Uterus (tissue), 4 donors: ENCODE measurements at places on chromosomes 11 and 22.

GRCh38 chr22:38513063-38513462, 7.0 kb upstream of the DDX17 start:
- no peak for DNase-seq

DNA sequence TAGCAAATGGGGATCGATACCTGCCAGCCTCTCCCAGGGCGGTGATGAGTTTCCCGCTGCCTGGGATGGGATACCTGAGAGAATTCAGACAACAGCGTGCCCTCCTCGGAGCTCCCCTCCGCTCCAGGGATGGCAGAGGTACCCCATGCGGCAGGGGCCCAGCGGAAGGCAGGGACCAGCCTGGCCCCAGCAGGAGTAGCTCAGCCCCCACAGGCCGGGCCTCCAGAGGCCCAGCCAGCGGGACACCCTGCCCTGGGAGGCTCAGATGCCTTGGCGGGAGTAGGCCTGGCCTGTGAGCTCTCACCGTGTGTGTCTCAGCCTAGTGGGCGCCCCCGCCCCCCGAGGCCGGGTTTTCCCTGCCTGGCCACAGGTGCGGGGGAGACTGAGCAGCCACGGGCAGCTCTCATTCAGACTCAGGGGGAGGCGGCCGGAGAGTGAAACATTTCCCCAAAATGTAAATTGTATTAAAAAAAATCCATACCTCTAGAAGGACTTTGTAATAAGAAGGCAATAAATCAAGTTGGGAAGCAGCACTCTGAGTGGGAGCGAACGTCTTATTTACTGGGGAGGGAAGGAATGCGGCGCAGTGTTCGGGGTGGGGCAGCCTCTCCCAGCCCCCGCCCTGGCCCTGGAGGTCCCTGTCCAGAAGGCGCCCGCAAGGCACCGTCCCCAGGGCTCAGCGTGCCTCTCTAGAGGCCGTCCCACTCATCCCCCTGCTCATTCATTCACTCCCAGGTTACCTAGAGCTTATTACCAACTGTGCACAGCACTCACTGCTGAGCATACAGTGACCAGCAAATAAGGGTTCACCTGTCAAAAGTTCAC, 888.0 kb downstream of the BRD1 start:
- DNase-seq, result no peak

- no peak for DNase-seq
Observed at GRCh38 chr22:45638197-45638596, 33.4 kb upstream of the ATXN10 start.

- no peak for DNase-seq
Observed at GRCh38 chr22:27930331-27931060, 11.4 kb upstream of the PITPNB start.

- DNase-seq, result peak; percentile 48
Observed at GRCh38 chr22:42229455-42230149, 40.9 kb downstream of the TCF20 start.
